ENCODE measurements at places on chromosomes 3 and 15.

DNA sequence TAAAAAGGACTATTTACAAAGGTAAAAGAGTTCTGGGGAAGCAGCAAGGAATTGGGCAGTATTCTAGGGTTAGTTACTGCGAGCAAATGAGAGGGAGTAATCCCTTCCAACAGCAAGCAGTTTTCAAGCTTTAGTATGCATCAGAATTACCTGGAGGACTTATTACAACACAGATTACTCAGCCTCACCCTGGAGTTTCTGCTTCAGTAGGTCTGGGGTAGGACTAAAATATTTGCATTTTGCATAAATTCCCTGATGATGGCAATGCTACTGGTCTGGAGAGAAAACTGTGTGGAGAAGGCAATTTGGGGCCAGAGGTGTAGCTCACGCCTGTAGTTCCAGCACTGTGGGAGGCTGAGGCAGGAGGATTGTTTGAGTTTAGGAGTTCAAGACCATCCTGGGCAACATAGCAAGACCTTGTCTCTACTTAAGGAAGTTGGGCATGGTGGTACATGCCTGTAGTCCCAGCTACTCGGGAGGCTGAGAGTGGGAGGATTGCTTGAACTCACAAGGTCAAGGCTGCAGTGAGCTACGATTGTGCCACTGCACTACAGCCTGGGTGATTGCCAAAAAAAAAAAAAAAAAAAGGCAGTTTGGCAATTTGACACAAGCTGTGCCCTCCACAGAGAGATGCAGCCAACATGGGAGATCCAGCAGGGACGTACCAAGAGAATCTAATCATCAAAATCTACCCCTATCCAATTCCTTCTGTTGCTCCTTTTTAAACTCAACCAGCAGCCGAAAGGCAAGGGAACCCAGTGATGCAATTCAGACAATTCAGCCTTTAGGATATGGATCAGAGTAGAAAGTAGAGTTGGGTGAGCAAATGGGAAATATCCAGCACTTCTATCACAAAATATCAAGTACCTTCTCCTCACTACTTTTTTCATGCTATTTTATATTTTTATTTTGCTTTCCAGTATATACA, 27.1 kb upstream of the AP4E1 start:
- no peak for DNase-seq

DNA sequence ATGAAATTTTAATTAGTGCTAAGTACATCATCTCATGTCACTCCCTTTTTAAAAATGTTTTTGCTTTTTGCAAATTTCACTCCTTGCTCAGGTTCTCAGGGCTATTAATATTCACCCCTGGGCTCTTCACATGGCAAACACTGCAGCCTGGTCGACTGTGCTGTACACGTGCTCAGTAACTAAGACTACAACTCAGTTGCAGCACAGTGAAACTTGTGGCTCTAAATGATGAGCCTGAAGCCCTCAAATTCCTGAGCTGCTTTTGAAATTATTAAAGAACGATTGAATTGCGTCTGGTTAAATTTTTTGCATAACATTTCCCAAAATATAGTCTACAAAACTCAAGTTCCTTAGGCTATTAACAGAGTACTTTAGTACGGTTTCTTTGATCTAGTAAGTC, 159.3 kb upstream of the C2CD4B start:
- DNase-seq = no peak

- DNase-seq = no peak
Measured at GRCh38 chr3:16913264-16913580, 28.5 kb downstream of the PLCL2 start.

DNA sequence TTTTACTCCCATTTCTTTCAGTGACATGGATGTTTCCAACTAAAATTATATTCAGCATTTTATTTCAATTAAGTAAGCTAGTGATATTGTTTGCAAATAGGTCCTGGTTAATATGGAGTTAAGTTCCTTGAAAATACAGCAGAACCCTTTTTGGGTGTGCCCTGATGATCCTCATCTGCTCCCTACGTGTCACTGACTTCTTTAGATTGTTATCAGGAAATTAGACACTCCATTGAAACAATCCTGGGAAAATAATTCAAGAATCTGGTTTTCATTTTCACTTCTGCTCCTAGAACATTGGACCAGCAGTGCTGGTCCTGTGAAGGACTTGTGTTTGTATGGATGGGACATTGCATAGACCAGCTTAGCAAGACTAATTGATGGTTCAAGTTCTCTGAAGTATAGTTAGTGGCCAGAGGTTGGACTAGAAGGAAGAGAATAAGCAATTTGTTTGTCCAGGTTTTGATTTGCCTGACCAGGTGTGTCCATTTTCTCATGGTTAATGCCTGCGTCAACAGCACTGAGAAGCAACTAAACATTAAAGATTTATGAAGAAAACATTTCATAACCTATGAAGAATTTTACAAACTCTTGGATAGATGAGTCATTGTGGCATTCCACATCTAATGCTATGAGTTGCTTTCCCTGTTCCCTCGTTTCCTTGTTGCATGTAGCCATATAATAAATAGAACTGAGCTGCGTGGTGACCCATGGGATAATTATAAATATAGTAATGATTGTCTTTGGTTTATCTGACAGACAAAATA, 95.8 kb downstream of the ZPLD1 start:
- DNase-seq = no peak

DNA sequence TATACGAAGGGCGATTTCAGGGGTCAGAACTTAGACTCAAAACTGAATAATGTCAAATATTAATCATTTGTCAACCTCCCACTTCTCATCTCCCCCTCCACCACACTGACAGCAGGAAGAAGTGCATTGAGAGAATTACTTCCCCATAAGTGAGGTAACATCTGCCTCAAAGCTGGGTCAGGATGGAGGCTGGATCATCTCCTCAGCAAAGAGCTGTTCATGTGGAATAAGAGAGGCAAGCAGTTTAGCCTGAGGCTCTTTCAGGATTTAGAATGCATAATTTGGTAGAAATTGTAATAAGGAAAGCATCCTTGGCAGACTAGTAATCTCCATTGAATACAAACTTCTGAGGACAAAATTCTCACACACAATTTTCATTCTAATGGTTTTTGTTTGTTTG, 512.1 kb downstream of the ROBO1 start:
- no peak for DNase-seq

DNA sequence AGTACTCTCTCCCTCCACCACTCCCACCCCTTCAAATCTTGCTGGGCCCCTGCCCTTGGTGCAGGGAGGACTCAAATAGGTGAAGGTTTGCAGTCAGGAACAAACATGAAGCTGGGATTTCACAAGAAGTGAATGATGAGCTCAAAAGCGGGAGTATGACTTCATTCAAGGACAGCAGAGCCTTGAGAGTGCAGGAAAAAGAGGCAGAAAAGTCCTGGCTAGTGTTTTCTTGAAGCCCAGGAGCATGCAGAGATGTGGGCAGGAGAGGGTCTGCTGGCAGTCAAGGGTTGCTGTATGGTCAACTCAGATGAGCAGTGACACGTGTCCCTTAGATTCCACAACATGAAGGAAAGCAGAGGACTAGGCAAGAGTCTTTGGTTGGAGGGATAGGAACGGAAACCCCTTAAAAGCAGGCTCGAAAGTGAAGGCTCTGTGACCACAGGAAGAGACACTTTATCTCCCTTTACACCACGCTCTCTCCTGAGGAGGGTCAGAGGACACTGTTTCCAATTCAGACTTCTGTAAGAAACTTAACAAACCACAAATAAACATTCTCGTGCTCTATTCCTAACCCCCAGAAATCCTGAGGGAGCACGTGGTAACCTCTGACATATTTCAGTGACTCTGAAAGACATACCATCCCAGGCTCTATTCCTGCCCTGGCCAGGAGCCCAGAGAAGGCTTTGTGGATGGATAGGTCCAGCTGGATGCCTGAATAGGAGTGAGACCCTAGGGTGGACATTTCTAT, 168.0 kb upstream of the NDN start:
- DNase-seq = no peak

DNA sequence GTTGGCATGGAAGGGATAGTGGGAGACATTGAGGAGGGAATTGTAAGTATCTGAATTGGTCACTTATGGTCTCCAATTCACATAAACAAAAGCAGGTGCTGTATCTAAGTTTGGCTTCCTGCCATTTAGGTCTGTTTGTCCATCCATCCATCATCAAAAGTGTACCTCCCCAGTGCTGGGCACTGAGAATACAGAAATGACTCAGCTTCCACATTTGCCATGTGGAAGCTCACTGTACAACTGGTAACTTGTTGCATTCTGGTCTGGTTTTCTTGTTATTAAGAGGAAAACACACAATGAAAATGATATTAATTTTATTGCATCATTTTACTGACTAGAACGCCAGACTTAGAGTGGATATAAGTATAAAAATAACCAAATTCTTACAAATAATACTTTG, 30.9 kb upstream of the MUC13 start:
- no peak for DNase-seq

DNA sequence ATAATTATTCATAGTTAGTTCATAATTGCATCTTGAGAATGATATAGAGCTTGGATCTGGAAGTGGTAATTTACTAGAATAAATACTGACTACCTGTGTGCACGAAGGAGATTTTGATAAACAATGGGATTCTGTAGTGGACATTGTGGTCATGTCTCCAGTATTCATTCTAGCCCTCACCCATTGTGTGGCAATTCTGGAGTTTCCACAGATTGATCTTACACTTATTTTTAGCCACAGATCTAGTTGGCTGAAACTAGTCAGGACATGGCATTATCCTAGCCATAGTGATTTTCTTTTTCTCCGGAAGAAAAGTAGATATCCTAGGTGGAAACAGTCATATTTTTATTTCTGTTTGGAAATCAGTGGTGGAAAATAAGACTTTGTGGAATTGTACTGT, 833.1 kb downstream of the NAALADL2 start:
- DNase-seq = no peak

- no peak for DNase-seq
Measured at GRCh38 chr15:65532738-65533051, 2.4 kb downstream of the HACD3 start.

DNA sequence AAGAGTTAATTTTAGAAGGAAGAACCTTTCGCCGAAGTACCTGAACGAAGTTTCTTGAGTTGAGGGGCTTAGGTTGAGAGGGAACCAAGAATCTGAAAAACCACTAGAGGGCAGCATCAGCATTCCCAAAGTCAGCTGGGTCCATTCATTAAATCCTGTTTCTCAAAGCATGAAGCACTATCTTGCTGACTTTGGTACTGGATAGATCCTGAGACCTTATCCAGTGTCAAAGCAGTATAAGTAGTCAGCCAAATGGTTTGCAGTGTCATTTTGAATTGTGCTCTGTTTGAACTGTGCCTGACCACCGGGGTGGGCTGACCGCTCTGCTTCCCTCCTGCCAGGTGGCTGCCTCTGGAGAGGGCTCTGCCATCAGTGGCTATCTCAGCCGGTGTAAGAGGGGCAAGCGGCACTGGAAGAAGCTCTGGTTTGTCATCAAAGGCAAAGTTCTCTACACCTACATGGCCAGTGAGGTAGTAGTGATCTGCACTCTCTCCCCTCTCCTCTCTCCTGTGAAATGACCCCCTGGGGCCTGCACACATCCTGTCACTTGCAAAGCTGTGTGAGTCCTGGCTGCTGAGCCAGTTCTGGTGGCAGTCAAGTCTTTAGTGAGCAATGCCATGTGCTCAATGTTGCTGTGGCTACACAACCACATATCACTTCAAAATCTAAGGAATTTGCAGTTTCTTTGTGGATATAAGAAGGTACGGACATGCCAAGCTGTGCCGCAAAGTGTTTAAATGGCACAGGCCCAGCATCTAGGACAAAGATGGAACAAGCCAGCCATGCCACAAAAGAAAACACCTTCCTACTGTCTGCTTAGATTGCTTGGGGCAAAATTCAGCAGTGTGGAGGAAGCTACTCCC, 21.4 kb upstream of the NR2C2 start:
- DNase-seq = no peak

- no peak for DNase-seq
Measured at GRCh38 chr3:31952205-31952604, 28.9 kb downstream of the OSBPL10 start.

DNA sequence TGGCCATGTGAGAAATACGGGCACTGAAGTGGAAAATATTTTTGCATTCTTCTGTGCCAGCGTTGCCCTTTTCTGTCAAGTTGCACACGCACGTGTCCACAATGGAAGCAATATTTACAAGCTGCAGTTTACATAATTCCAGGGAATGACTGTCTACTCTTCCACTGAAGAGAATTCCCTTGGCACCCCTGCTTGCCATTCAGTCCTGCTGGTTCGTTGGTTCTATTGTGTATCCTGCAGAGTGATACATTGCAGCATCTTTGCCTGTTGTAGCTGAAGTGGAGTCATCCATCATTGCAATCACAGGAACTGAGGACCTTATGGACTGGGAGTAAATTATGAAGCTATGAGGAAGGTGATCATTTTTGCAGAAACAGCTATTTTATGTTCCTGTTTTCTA, 759.4 kb downstream of the ROBO2 start:
- DNase-seq = no peak

DNA sequence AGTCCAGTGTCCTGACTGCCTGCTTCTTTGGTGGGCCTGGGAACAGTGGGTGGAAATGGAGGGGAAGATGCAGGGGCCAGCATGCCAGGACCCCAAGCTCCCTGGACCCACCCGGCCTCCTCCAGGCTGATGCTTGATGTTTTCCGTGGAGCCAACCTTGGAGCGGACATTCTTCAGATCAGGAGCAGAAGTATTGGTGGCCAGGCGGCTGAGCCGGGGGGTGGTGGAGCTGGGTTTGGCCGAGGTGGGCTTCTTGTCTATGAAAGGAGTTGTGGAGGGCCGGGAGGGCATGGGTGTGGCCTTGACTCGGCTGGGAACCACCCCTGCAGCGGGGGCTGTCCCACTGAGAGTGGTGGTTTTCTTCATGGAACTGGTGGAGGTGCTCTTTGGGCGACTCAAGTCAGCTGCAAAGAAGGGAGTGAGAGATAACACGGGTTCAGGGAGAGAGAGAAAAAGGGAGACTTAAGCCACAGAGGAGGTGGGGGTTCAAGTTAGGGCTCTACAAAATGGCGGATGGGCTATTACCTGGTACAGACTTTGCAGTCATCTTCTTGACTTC, 67.8 kb downstream of the DHX30 start:
- DNase-seq = no peak

DNA sequence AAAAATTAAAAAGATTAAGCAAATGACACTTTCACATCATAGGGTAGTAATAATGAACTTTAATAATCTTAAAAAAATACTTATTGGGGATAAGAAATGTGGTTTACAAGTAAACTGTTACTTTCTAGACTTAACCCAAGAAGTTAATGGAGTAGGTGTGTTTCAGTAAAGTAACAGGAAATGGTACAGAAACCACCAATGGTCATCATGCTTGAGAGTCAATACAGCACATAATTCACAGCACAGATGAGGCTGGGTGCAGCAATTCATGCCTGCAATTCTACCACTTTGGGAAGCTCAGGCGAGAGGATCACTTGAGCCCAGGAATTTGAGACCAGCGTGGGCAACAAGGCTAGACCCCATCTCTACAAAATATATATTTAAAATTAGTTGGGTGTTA, 11.5 kb upstream of the USP50 start:
- DNase-seq = no peak

Measured in stimulated activated CD4-positive, alpha-beta T cell treated with anti-CD3 and anti-CD28 coated beads, Interleukin-1b, Interleukin-23, amount 100 ng/mL, for 4 hours (primary cell).